ENCODE measurements at places on chromosomes 4 and X.

DNA sequence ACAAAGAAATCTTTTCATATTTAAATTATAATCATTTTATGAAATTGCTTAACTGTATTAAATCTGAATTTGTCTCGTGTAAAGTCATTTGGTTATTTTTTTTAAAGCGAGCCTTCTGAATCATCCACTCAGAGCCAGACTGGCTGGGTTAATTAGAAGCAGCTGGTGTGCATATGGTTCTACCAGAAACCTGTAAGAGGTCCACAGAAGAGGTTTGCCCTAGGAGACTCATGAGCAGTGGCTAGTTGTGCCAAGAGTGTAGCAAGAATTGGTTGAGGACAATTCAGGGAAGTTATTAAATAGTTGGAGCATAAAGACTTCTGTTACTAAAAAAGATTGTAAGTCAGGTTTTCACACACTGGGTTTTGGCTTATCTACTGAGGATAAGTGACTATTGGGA is 267.4 kb downstream of the IL1RAPL2 start:
- H3K27me3 ChIP-seq = no peaks in the 10 kb centered on the region
- H3K27ac ChIP-seq = no peak overlapping the region
- no peak for DNase-seq
- no peaks in the 10 kb centered on the region for H3K36me3 ChIP-seq
- no peaks in the 10 kb centered on the region for H3K4me1 ChIP-seq

GRCh38 chr4:55904576-55904975 is 44.2 kb upstream of the CEP135 start:
- peaks cover 37% of the 10 kb centered on the region for H3K36me3 ChIP-seq
- no peak overlapping the region for H3K4me3 ChIP-seq
- no peaks in the 10 kb centered on the region for H3K27me3 ChIP-seq
- H3K27ac ChIP-seq = no peak overlapping the region
- peaks cover 19% of the 10 kb centered on the region for H3K4me1 ChIP-seq

DNA sequence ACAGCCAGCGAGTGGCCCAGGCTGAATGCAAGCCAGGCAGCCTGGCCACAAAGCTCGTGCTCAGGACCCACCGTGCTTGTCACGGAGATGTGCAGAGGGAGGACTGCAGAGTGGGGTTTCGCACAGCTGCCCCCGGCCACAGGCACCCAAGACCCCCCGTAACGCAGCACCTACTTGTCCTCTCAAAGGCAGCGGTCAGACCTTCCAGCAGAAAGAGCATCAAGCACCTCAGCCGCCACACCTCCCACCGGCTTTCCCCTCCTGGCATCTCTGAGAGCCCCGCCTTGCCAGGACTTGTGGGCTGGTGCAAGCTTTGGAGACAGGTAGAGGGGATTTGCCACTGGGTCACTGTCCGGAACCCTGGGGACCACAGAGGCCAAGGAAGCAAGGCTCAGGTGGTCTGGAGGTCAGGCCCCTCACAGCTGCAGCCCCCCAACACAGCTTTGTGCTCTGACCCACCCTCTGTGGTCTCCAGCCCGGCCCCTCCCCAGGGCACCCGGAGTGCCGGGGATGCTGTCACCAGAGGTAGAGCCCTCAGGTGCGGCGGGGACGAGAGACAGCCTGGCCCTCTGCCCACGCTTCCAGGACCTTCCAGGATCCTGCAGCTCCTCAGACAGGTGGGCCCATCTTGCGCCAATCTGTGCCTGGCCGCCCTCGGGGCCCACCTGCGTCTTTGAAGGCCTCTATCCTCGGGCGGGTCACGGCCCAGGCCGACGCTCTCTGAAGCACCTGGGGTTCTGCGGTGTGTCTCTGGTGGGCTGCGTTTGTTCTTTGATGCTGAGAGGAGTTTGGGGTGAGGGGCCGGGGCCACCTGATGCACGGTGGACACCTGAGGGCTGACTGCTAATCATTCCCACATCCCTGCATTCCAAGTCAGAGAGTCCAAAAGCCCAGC is 34.4 kb upstream of the HMX1 start:
- H3K36me3 ChIP-seq = no peaks in the 10 kb centered on the region
- H3K27ac ChIP-seq = no peak overlapping the region
- H3K4me3 ChIP-seq = no peak overlapping the region
- DNase-seq = no peak
- H3K27me3 ChIP-seq = no peaks in the 10 kb centered on the region

DNA sequence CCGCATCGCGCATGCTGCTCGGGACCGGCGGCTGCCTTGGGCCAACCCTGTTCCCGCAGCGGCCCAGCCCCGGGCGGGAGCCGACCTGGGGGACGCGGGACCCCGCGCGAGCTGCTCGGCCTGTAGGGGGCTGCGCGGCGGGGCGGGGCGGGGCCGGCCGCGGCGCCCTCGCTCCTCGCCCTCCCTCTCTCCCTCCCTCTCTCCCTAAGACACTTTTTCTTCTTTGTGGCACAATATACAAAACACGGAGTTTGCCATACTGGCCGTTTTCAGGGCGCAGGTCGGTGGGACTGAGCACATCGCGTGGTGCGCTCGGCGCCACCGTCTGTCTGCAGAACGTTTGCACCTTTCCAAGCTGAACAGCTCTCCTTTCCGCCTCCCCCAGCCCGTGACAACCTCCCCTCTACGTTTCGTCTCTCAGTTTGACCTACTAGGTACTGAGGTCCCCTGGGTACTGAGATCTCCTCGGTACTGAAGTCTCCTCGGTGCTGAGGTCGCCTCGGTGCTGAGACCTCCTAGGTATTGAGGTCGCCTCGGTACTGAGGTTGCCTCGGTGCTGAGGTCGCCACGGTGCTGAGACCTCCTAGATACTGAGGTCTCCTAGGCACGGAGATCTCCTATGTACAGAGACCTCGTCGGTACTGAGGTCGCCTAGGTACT is 261.1 kb upstream of the PLCXD1 start:
- no peaks in the 10 kb centered on the region for H3K36me3 ChIP-seq
- H3K4me1 ChIP-seq = peaks cover 6% of the 10 kb centered on the region
- peak; percentile 38 for DNase-seq
- H3K4me3 ChIP-seq = peak overlapping the region; percentile 69
- H3K27me3 ChIP-seq = no peaks in the 10 kb centered on the region
- H3K27ac ChIP-seq = peak overlapping the region; percentile 89

DNA sequence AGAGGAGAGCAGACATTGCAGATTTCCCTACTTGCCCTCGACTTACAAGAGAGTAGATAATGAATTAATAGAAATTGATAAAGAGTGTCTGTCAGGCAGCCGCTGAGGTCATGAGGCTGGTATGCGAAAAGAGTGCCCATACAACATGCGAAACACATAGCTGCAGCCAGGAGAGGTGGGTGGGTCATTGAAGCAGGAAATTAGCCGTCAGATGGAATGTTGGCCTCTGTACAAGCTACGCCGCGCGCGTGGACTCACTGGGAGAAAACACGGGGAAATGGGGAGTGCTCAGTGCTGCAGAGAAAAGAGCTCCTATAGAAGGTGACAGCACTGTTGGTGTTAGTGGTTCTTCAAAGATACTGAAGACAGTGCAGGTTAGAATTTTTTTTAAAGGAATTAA is 125.1 kb downstream of the RAPGEF2 start:
- no peaks in the 10 kb centered on the region for H3K36me3 ChIP-seq
- DNase-seq = no peak
- peaks cover 9% of the 10 kb centered on the region for H3K4me1 ChIP-seq
- no peak overlapping the region for H3K4me3 ChIP-seq
- no peak overlapping the region for H3K27ac ChIP-seq
